ENCODE measurements at places on chromosomes 2 and 18. TPM values are rescaled to one million over a fixed set of nuclear protein-coding genes. Genes with fewer than 3 reads are reported as not detected.

GRCh38 chr2:31547485-31547884, 33.3 kb downstream of the SRD5A2 start:
- no peak for DNase-seq

DNA sequence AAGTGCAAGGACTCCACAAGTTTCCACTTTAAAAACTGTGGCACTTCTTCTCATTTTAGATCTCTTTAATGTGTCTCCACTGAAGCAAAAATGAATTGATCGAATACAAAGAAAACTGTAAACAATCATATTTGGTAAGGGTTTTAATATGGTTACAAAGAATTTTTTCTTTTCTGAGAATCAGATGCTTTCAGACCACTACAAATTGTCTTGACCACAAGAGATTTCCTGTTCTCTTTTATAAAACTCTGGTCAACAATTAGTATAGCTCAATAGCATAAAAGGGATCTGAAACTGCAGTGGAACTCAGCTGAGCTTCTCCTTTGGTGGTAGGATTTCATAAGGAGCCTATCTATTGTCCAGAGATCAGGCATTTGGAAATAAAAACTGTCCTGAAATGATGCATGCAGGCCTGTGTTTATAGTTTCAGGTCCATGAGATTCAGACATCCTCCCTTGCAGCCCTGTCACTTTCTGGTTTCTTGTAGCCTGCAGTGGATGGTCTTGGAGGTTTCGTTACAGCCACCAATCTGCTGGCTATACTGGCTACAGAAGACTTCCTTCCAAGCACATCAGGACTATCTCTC, 120.0 kb downstream of the DOCK10 start:
- DNase-seq, result no peak

- no peak for DNase-seq
Observed at GRCh38 chr2:159497847-159498246, 118.5 kb downstream of the BAZ2B start.

- no peak for DNase-seq
Observed at GRCh38 chr2:200791905-200792304, 19.8 kb upstream of the BZW1 start.

Gene ARHGAP28
- total RNA-seq, result 23.9 TPM

GRCh38 chr2:238103465-238104225, 3.5 kb downstream of the ESPNL start:
- peak; percentile 77 for DNase-seq

GRCh38 chr2:120766470-120767351, 31.0 kb downstream of the GLI2 start:
- no peak for DNase-seq

GRCh38 chr18:45565280-45565970, 49.9 kb upstream of the SLC14A2 start:
- no peak for DNase-seq

- no peak for DNase-seq
Observed at GRCh38 chr2:8431446-8432125, 250.3 kb upstream of the ID2 start.

DNA sequence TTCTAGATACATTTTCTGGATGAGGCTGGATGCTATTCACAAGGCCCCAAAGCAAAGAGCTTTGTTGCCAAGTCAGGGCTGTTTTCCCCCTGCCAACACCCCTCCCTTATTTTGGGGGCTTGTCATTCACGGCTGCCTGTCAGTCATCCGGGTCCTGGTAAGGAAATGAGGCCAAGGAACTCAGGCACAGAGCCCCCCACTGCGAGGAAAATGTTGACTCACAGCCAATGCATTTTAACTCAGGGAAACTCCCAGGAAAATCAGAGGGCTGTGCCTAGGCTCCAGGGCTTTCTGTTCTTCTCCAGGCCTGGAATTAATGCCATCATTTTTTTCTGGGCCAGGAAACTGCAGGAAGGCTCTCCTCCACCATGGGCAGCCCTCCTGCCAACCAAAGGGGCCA, 241.1 kb downstream of the SMAD2 start:
- no peak for DNase-seq

- DNase-seq, result peak; percentile 41
Observed at GRCh38 chr2:57881998-57882888, 164.4 kb upstream of the VRK2 start.

Gene CNTNAP5
- not detected for total RNA-seq

DNA sequence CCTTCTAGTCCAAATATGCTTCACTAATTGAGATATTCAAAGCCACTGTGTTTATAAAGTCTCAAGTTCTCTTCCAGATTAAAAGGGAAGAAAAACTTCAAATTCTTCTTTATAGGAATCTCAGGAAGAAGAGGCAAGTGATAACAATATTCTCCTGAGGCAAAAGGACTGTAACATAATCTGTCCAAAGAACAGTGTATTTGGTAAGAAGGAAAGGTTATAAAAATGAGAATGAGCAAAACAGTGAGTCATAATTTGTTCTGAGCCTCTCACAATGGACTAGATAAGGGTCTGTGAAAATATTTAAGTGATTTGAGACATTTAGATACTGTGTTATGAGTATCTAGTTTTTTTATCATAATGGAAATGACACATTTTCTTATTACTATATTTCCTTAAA, 44.3 kb downstream of the SNRPD1 start:
- peak; percentile 64 for DNase-seq

Gene IL1RL1
- 0.29 TPM for total RNA-seq

DNA sequence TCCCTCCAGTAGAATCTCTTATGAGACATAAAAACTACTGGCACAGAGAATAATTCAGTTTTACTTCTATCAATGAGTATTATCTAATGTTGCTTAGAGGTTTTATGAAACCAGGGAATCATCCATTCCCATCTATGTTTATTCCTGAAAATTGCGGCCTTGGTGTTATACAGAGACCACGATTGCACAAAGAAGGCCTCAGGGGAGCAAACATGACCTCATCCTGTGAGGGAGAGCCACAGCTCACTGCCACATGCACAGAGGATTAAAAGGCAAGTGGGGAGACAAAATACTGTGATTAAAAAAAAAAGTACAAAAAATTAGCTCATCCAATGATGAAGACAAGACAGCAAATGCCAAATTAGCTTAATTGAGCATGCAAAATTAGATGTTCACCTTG, 111.8 kb upstream of the SLC35G4 start:
- no peak for DNase-seq

Gene DNAJC5G
- total RNA-seq, result not detected

- DNase-seq, result peak; percentile 29
Observed at GRCh38 chr2:187943772-187944369, 347.8 kb upstream of the GULP1 start.

Gene LBX2
- 5.4 TPM for total RNA-seq

Gene DTNB
- 9.8 TPM for total RNA-seq

Gene SERPINB3
- total RNA-seq, result not detected

DNA sequence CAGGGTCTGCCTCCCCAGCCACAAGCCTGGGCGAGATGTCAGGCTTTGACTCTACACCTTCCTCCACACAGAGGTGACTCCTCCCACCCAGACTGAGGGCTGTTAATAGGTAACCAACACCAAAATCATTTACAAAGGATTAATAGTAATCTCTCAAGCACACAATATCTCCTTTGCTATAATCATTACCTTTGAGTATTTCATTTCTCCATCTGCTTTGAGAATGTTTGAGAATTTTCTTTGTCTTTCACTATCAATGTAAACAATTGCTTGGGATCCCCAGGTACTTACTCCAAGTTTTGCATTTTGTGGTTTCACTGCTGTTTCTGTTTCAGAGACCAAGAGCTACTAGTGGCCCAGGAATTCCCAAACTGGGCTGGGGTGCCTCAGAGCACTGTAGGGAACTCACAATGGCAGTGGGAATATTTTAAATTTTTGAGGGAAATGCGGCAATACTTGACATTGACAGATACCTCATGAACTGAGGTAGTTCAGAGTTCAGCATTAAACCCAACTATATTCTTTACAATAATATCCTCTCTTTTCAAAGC, 166.4 kb upstream of the MGAT5 start:
- DNase-seq, result no peak

GRCh38 chr2:172091000-172091641, 5.8 kb downstream of the DLX1 start:
- peak; percentile 46 for DNase-seq

Gene ZSWIM2
- not detected for total RNA-seq

DNA sequence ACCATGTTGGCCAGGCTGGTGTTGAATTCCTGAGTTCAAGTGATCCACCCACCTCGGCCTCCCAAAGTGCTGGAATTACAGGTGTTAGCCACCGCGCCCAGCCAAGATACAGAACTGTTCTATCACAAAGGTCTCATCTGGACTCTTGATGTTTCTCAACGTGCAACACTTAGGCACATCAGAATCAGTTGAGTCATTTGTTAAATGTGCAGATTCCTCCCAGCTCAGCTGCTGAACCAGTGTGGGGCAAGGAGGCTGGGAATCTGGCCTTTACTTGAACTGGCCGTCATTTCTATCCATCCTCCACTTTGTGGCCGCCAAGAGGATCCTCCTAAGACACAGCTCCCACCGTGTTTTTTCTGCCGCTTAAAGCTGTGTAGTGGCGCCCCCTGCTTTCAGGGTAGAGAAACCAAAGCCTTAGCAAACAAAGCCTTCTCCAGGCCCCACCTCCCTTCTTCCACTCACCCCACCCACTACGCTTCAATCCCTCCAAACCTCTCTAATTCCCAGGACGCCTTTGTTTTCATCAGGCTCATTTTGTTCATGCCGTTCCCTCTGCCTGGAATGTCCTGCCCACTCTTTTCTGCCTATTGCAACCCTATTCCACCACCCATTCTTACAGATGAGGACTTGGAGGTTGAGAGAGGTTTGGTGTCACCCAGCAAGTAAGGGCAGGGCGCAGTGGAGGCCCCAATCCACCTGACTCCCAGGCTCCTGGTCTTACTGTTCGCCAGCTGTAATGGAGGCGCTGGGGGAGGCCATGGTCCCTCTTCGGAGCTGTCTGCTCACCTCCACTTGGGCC, 776 bp upstream of the SPEG start:
- peak; percentile 95 for DNase-seq

GRCh38 chr2:88832311-88832991, 141.0 kb downstream of the RPIA start:
- DNase-seq, result no peak

DNA sequence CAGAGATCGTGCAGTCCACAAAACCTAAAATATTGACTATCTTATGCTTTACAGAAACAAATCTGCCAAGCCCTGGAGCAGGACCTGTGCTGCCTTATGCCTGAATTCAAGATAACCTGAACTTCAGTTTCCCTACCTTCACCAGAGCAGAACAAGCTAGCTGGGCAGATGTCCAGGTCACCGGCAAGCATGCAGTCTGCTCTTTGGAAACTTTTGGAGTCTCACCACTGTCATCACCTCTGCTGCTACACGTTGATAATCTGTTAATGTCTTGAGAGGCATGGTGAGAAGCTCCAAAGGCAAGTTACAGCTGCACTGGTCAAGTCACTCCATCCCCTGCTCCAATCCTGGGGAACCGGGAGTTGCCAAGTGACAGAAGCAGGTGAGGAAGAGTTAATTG, 354.2 kb downstream of the RBM43 start:
- DNase-seq, result no peak

Gene MYOM1
- total RNA-seq, result 1.8 TPM

DNA sequence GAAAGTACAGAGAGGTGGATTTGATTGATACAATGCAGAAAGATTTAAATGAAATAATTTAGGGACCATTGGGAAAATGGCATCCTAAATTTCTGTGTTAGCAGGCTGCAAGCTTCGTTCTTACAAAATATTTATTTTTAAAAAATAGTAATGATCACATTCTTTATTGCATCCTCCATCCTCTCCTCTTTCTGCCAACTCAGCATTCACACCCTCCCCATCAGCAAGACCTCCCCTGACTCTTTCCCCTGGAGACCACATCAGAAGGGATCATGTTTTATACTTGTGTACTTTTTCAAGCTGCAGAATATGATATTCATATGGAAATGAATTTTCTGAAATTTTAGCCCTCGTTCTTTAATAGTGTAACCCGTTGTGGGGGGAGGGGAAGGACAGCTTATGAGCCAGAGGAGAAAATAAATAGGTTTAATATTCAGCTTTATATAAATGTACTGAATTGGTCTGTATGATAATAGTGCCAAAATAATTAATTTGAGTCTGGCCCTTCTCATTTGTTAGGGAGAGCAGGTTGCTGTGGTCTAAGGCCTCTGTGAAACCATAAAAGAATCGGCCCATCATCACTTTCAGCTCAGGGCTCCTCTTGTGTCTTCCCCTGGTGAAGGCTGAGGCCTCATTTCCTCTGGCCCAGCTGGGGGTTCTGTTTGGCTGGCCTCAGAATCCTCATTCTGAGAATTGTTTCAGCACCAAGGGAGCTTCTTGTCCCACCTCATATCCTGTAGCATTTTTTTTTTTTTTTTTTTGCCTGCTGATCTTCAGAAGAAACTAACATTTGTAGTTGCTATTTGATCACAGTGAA, 330.8 kb downstream of the TXNL1 start:
- DNase-seq, result no peak

GRCh38 chr2:236168110-236169080, at the start of gene GBX2:
Gene GBX2 (minus strand): TSS chr2:236168386. CDS start chr2:236167971, 415 bp downstream.
- peak; percentile 97 for DNase-seq

GRCh38 chr18:8686611-8687010, 18.7 kb upstream of the MTCL1 start:
- no peak for DNase-seq

Gene CD8A
- not detected for total RNA-seq

Gene EMILIN1
- total RNA-seq, result 138 TPM

- DNase-seq, result no peak
Observed at GRCh38 chr18:21162786-21163185, 51.2 kb upstream of the ROCK1 start.

DNA sequence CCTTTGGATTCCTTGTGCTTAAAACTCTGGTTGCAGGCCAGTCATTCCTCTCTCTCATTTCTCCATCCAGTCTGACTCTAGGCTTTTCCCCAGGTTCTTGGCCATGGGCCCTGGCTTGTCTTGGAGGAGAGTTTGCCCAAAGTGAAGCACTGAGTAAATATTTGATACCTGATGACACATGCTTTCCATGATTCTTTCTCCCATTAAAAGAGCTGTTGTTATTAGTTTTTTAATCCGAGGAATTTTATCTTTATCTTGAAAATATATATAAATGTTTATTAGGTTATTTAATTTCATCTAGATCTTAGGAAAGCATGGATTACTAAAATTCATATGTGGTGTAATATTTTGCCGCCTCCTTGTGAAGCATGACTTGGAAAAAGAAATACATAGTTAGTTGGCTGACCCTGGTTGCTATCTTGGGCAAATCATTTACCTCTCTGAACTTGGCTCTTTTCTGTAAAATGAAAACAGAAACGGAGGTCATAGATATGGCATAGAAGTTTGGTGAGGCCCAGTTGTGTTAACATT, 650.1 kb downstream of the SLC4A3 start:
- DNase-seq, result peak; percentile 66
